Activated T-cell treated with anti-CD3 and anti-CD28 coated beads for 4 hours (primary cell): ENCODE measurements at places on chromosomes 4 and X.

DNA sequence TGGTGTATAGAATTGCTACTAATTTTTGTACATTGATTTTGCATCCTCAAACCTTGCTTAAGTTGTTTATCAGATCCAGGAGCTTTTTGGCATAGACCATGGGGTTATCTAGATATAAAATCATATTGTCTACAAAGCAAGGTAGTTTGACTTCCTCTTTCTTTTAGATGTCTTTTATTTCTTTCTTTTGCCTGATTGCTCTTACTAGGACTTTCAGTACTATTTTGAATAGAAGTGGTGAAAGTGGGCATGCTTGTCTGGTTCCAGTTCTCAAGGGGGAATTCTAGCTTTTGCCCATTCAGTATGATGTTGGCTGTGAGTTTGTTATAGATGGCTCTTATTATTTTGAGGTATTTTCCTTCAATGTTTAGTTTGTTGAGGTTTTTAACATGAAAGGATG is 187.9 kb upstream of the LCORL start:
- DNase-seq, result no peak

GRCh38 chr4:106569146-106570031 is 200.8 kb upstream of the GIMD1 start:
- no peak for DNase-seq

DNA sequence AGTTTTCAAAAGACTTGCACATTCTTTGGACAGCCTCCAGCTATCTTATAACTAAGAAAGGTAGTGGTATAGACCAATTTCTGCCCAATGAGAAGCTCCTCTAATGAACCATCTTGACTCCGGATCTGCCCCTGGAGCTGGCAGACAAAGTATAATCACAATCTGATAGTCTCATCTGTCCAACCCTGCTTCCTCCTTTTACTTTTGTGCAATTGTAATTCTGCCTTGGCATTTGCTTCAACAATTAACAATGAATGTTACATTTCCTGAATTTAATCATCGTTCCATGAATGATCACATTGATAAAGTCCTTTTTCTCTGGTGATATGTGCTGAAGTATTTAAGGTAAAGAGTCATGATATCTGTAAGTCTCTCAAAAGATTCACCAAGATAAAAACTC is 27.8 kb downstream of the FRYL start:
- no peak for DNase-seq

DNA sequence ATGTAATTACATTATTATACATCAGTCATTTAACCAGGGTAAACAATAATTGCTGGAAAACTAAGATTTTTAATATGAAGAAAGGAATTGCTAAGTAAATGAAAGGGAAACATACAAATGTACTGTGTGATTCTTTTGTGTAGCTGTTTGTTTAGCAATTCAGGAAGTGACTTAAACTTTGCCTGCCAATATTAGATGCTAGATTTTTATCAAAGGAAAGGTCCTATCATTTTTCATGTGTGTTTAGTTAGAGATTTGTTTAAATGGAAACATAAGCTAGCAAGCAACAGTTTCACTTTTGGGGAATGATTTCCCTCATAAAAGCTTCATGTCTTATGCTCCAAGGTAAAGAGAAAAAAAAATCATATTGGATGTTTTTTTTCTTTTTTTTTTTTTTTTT is 95.1 kb upstream of the LIMCH1 start:
- DNase-seq, result no peak

DNA sequence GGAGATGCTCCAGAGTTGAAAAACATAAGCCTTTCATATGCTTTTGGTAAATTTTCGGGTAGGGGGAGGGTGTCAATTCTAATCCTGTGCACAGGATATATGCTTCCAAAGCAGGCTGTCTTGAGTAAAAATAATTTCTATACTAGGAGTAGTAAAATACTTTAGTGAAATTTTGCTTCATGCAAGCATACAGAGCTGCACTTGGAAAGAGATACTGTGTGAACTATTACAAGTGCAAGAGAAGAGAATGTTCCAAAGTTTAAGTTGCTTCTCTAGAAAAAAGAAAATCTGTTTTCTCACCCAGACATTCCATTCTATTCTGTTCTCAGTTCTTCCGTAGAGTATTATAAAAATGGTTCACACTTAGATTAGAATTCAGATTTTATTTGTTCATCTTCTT is 324.6 kb upstream of the AADAT start:
- DNase-seq, result no peak

- no peak for DNase-seq
Measured at GRCh38 chrX:5979338-5979737, 249.3 kb downstream of the NLGN4X start.

GRCh38 chr4:114277690-114278089 is 298.2 kb upstream of the ARSJ start:
- DNase-seq, result no peak
